Activated CD4-positive, CD25-positive, alpha-beta regulatory T cell treated with anti-CD3 and anti-CD28 coated beads, Interleukin-2, amount 50 U/mL, for 16 hours (primary cell): ENCODE measurements at places on chromosomes 2 and 18.

DNA sequence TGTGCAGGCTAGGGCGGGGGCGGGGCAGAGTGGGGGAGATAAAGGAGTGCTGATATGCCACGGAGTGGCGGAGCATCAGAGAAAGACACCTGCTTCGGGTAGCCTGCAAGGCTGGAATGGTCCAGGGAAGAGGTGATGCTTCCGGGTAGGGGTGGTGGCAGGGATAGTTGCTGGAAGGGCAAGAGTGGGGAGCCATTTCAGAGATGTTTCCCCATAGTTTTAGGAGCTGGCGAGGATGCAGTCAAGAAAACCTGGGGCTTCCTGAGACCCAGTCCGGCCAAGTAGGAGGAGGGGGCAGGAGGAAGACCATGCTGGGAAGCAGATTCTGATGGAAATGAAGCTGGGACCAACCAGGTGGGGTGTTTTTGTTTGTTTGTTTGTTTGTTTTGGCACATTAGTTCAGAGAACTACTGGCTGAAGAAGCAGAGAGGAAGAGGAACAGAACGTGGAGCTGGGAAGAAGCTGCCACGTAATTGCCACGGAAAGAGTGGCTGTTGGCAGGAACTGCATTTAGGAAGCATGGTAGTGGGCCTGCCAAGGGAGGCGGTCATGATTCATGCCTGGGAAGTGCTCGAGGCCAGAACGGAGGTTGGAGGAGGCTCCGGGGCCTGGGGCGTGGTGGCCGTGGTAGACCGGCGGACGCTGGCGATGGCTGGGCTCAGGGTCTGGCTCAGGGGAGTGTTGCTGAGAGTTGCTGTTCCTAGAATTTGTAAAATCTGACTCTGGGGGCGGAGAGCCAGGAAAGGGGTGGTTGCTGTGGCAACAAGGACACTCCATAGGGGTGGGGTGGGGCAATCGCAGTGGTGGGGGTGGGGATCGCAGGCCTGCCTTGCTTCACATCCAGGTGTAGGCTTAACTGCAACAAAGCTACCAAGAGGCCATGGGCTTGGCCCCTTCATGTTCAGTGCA lies 8.6 kb upstream of the INPP5D start:
- DNase-seq = no peak

- no peak for DNase-seq
These were observed 841.6 kb downstream of the TRIB2 start for GRCh38 chr2:13558368-13558767.

GRCh38 chr2:37782721-37783371 lies 111.4 kb upstream of the CDC42EP3 start:
- DNase-seq = no peak

DNA sequence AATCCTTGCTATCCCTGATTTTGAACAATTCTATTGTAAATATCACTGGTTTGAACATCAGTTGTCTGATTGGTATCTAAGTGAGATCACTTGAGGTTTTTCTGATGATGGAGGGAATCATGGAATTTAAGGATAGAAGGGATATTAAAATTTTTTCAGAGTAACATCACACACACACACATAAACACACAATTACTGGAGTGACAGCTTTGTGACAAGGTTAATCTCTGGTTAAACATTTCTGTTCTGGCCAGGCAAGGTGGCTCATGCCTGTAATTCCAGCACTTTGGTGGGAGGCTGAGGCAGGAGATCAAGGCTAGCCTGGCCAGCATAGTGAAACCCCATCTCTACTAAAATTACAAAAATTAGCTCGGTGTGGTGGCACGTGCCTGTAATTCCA lies 85.3 kb downstream of the SOCS6 start:
- DNase-seq = no peak

- no peak for DNase-seq
These were observed 88.6 kb downstream of the SLC5A7 start for GRCh38 chr2:108074946-108075345.

DNA sequence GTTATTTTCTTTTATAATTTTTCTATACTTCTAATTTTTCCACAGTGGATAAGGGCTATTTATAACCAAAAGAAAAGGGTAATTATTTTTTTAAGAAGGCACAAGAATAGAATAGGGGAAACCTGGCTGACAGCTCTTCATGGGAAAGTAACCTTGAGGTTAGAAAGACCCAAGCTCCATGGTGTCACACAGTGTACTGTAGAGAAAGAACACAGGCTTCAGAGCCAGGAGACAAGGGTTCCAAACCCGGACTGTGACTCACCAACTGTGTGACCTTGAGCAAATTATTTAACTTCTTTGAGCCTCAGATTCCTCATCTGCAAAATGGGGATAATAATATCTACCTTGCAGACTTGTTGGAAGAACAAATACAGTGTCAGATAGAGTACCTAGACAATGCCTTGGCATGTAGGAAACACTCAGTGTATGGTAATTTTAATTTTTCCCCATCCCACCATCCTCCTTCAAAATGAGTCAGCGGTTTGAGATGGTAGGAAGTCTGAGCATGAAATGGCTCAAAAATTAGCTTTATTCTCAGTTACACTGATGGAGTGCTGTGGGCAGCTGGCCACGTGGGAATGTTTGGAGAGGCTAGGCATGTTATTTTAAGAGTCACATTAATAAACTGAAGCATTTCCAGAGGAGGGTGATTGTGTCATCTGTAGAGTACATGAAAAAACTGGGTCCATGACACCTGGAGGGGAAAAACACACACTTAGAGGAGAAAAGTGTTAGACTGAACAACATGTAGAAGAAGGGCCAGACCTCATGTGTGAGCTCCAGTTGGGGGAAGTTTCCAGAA lies 36.7 kb downstream of the TMEM37 start:
- DNase-seq = no peak

GRCh38 chr2:54680397-54681041 lies 42.9 kb upstream of the EML6 start:
- DNase-seq = no peak

DNA sequence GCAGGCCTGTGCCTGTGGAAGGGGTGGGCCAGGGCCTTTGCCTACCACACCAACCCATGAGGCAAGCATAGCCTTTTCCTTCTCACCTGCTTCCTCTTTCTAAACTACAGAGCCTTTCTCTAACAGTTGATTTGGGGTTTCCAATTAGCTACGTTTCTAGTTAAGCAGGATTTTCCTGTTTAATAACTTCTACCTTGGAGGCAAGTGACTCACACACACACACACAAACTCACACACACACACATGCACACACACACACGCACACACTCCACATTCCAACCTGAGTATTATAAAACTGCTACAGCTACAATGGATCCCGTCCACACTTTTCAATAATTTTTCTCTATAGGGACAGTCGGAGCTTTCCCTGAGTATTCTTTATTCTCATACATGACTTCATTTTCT lies 84.9 kb downstream of the SOX11 start:
- no peak for DNase-seq

GRCh38 chr2:20203072-20203471 lies 21.9 kb downstream of the SDC1 start:
- DNase-seq = no peak

GRCh38 chr2:157236404-157236803 lies 21.1 kb upstream of the GALNT5 start:
- no peak for DNase-seq

- DNase-seq = no peak
These were observed 19.2 kb downstream of the RALB start for GRCh38 chr2:120271711-120272379.

DNA sequence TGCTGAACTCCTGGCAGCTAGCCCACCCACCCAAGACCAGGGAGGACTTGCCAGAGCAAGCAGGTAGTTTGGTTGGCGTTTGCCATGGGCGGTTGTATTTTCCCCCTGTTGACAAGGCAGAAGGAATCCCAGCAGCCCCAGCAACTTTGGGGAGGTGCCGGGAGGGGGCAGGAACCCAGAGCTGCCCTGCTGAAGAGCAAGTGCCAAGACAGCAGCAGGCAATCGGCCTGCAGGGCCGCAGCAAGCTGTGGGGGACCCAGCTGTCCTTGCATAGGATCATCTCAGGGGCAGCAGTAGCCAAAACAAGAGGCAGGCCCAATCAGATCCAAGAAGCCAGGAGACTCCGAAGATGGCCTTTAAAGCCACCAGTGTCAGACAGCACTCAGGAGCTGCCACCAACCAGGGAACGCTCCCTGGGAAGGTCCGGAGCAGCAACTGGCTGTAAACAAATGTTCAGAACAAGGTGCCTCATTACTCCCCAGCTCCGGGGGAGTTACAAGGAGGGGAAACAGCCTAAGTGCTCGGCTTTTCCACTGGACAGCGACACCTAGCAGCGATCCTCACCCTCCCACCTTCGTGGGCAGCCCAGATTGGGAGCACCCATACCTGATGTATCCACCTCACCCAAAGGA lies 2.1 kb downstream of the ST8SIA5 start:
- no peak for DNase-seq

DNA sequence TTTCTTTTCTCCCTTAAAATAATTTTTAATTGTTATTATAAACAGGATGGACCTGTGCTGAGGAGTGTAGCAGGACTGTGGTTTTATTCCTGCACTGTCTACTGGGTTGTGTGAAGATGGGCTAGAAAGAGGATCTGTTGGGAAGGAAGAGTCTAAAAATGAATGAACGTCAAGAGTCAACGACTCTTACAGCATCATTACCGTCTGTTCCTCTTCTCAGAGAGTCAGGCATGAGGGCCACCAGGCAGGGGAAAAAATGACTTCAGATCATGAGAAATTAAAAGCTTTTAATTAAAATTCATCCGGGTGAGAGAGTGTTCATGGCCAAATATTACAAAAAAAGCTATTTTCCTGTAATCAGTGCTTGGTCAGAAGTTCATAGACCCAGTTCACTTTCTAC lies 32.6 kb downstream of the SRSF7 start:
- DNase-seq = no peak

DNA sequence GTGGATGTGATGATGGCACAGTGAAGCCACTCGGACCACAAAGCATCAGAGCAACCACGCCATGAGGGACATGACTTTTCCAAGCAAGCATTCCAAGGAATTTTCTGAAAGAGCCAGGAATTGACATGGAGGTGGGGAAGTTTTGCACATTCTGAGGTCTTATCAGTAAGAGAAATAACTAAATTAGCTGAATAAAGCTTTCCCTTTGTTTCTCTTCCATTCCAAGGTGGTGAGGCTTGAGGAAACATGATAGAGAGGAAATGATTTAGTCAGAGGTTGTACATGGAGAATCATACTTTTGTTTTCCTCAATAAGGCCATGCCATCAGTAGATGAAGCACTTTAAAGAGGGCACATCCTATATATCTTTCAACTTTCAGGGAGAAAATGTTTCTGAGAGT lies 115.7 kb upstream of the MMADHC start:
- no peak for DNase-seq

GRCh38 chr2:60883896-60884295 lies 2.5 kb downstream of the REL start:
- DNase-seq = no peak

DNA sequence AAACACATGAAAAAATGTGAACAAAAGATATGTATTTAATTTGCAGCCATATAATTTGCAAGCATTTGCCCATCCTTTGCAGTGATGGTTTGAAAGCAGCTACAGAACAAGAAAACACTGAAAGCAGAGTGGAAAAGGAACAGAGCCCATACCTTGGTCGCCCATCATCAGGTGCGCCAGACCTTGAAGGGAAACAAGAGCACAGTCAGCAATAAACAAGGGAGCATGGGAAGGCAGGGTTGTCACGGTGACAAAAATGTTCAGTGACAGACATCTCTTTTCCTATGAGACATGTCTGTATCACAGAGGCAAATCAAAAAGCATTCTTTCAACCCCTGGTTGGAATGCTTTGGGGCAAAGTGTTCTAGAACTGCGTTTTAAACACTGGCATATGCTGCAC lies 109.4 kb downstream of the NRXN1 start:
- DNase-seq = no peak

DNA sequence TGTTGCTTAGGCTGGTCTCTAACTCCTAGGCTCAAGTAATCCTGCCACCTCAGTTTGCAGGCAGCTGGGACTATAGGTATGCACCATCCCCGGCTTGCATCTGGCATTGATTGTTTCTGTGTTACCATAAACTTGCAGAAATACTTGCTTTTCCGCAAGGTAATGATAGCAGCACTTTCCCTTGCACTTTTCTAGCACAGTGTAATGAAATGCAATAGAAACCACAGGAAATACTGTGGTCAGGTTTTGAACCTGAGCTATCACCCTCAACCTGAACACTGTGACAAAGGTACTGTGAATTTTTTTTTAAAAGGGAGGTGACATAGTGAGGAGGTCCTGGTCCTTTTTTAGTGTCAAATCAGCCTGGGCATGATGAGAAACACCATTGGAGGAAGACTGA lies 38.3 kb downstream of the DHRS9 start:
- no peak for DNase-seq

GRCh38 chr2:135494917-135495316 lies 36.1 kb downstream of the ZRANB3 start:
- no peak for DNase-seq

DNA sequence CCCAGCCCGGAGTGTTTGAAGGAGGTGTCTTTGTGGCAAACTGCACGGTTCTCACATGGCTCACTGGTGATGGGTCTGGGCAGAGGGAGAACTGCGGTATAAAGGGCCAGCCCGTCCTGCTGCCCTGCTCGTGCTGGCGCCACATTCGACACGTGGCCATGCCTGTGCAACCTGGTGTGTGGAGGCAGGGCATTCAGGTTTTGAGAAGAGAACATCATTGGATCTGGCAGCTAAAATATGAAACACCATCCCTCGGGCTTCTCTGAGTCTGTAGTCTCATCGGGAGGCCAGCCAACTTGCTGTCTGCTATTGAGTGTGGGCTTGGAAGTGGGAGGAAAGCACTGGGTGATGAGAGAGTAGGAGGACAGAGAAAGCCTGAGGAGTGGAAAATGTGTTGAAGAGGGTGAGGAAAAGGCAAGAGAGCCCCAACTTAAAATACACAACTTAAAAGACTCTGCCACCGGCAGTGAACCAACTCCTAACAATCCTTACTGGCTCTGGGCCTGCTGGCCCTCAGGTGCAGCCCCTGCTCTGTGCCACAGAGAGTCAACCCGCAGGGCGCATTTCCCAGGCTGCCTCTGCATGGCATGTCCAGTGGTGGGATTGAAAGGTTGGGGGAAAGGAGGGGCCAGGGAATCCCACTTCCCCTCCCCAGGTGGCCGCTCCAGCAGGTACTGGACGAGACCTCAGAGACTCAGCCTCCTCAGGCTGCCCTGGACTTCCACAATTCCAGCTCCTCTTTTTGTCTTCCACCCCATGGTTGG lies 112.7 kb upstream of the DLX2 start:
- no peak for DNase-seq

DNA sequence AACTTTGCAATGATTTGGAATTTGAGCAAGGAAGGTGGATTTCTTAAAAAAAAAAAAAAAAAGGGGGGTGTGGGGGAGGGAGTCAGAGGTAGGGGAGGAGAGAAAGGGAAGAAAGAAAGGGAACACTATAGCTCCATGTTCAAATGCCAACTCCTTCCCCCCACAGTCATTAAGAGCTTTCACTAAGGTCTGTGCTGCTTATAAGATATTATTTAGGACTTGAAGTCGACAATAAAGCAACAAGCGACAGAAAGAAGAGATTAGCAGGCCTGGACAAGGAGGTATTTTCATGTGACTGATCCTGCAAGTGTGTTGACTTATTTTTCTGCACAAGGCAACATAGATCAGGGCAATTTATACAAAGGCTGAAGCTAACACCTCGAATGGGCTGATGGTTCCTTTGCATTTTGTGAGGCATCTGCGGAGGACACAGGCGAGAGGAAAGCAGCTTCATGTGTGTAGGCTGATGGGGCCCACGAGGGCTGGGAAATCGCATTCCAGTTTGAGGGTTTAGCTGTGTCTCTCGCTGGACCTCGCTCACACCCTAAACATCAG lies 382.0 kb downstream of the SOX11 start:
- no peak for DNase-seq

- DNase-seq = no peak
These were observed 177.3 kb downstream of the AGAP1 start for GRCh38 chr2:235670974-235671787.
